Fibroblast of mammary gland (primary cell): ENCODE measurements at places on chromosomes 1 and 21.

DNA sequence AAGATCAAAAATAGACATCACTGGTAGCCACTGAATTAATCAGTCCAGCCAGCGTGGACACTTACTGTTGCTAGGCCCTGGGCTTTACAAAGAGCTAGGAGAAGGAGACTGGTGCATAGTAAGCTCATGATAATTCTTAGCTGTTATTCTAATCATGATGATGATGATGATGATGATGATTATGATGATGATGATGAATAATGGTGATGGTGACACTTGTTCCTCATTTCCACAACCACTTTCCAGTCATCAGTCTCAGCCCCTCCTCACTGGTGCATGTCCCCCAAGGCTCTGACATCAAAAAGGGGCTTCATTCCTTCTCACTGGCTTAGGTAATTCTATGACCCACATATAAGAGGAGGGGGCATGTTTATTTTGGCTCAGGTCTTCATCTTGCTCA, 701.0 kb downstream of the PTPRU start:
- DNase-seq, result no peak

GRCh38 chr1:96104906-96105305, 616.7 kb upstream of the PTBP2 start:
- DNase-seq, result no peak

GRCh38 chr1:224182057-224182865, 779 bp upstream of the DEGS1 start:
- no peak for DNase-seq

- DNase-seq, result no peak
Observed at GRCh38 chr21:25691976-25692375, 42.7 kb downstream of the ATP5PF start.

DNA sequence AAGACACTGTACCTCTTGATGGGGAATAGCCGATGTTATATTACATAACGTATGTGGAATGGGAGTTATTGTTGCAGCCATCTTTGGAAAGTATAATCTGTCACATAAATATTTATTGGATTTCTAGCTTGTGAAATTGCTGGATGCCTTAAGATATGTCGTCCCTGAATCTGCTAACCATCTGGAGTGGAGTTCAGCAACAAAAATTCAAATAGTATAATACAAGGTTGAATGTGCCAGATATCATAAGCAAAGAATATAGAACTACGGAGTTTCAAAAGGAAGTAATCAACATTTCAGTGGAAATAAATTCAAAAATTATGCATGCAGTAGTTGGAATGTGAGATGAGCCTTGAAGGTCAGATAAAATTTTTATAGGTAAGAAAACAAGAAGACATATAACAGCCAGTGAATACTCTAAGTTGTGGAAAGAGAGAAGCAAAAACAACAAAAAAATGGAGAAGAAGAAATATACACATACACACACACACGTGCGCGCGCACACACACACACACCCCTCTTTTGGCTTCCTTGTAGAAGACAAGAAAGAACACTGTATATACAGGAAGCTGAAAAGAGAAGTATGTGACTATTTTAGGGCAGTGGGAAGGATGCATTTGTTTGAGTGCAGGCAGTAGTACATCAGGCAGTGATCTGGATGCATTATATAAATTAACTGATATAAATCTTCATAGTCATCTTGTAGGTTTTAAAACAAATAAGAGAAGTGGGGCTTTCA, 516.7 kb downstream of the KCNT2 start:
- no peak for DNase-seq
